ENCODE measurements at places on chromosomes 12 and 14.

DNA sequence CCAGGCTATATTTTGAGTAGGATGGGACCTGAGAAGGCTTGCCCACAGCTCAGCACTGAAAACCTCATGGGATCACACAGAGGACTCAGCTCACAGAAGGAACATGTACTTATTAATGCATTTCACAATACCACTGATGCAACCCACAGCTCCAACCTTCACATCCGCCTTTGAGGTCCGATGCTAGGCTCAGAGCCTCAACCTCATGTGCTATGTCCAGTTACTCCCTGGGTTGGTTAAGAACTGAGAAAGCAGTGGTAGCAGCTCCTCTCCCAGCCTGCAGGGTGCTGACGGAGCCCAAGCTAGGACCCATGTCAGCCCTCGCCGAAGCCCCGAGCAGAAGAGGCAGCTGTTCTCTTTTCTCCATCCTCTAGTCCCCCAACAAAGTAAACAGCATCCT lies 52.9 kb downstream of the SPTB start:
- no peak for DNase-seq

DNA sequence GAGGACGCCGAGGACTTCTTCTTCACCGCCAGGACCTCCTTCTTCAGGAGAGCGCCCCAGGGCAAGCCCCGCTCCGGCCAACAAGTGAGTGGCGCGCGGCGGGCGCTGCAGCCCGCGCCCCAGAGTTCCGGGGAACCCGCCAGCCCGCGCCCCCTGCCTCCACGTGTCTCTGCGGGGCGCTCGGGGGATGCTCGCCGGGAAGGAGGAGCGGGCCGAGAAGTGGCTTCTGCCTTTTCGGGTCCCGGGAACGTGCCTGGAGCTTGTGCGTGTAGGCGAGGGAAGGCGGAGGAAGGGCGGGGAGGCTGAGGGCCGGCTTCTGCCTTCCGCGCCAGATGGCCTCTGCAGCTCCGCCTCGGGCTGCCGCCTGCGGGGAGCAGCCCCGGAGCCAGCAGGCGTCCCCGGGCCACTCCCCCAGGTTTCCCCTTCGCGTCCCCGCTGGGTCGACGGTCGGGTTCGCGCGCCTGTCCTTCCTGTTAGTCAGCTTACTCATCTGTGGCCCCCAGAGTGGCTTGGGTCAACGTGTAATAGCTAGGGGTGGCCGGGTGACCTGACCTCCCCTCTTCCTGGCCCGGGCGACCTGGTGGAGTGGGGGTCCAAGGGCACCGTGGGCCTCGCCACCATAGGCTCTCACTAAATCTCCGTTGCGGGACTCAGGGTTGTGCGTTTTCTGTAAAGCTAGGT lies 505 bp downstream of the RASSF3 start:
- DNase-seq, result peak; percentile 90

DNA sequence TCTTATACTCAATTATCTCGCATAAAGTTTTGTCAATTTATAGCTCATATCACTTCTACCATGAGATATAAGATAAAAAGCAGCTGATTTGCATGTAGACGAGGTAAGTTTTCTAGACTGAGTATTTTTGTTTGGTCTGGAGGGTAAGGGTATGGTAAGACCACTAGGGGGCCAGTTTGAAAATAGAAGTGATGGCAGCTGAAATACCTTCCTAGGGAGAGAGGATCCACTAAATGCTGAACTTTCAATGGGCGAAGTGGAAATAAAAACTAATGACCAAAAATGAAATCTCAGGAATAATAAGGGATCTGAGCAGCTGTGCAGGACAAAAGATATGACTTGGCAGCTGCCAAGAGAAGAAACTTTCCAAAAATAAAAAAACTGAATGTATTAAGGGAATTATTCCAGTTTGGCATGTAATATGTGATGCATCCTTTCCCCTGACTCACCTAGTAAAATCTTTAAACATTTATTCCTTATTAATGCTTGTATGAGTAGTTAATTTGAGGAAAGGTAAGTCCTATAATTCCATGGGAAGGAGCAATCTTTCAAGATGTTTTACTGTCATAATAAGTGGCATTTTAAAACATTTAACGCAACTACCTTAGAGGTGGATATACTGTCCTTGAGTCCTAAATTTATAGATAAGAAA lies 754.5 kb downstream of the C12orf50 start:
- DNase-seq, result no peak

DNA sequence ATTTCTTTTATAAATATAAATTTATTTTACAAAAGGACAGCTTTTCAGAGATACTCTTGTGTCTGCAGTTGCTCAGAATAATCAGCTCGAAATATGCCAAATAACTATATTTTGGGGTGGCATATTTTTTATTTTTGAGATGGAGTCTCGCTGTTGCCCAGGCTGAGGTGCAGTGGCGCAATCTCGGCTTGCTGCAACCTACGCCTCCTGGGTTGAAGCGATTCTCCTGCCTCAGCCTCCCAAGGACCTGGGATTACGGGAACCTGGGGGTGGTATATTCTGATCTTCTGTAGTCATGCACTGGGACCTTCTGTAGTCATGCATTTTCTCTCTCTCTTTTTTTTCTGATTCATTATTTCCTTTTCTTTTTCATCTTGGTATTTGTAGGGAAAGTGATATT lies 135.0 kb upstream of the AMIGO2 start:
- DNase-seq, result no peak

GRCh38 chr14:68384335-68384734 lies 408.5 kb downstream of the ZFP36L1 start:
- no peak for DNase-seq

All from activated effector memory CD4-positive, alpha-beta T cell treated with anti-CD3 and anti-CD28 coated beads, Interleukin-2, amount 50 U/mL, for 16 hours (primary cell).